ENCODE measurements at places on chromosomes 12 and 14. TPM values are rescaled to one million over a fixed set of nuclear protein-coding genes. Genes with fewer than 3 reads are reported as not detected.

GRCh38 chr14:71183876-71184689 is 276.8 kb downstream of the PCNX1 start:
- DNase-seq, result no peak

Gene LRFN5
- 1.3 TPM for total RNA-seq

DNA sequence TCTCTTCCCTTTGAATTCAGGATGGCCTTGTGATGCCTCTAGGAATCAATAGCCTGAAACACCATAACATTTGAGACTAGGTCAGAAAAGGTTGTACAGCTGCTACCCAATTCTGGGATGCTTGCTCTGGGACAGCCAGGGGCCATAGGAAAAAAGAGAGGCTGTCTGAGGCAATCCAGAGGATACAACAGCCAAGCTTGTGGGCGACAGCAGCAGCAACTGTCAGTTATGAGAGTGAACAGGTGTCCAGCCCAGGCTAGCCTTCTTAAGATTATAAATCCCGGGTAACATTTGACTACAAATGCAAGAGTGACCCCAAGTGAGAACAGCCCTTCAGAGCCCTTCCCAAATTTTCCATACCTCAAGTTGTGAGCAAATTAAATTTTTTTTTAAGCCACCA is 11.1 kb downstream of the DCN start:
- no peak for DNase-seq

GRCh38 chr14:74592476-74593201 is 19.4 kb downstream of the LTBP2 start:
- DNase-seq, result no peak

Gene KRT2
- not detected for total RNA-seq

DNA sequence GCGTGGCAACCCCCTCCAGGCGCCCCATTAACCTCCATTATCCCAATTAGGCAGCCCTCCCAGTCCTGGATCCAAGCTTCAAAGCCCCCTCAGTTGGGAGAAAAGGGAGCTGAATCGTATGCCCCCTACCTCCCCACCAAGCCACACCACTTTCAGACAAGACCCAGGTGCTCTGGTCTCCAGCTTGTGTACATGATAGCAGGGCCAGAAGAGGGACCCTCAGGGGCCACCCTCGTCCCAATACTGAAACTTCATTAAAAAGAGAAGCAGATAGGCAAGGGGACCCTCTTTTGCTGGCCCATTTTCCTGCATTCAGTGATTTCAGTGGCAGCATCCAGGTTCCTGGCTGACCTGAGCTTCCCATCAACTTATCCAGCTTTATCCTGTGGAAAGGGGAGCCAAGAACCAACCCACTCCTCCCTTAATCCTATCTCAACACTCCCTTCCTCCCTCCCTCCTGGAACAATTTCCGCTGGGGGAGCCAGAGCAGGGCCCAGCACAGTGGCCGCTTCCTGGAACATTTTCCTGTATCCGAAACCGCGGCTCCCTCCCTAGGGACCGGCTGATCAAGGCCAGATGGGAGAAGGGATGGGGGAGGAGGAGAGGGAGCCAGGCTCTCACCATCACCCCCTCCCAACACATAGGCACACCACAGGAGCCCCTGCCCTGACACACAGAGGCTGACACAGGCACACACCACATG is 9.5 kb upstream of the SP7 start:
- DNase-seq, result no peak

DNA sequence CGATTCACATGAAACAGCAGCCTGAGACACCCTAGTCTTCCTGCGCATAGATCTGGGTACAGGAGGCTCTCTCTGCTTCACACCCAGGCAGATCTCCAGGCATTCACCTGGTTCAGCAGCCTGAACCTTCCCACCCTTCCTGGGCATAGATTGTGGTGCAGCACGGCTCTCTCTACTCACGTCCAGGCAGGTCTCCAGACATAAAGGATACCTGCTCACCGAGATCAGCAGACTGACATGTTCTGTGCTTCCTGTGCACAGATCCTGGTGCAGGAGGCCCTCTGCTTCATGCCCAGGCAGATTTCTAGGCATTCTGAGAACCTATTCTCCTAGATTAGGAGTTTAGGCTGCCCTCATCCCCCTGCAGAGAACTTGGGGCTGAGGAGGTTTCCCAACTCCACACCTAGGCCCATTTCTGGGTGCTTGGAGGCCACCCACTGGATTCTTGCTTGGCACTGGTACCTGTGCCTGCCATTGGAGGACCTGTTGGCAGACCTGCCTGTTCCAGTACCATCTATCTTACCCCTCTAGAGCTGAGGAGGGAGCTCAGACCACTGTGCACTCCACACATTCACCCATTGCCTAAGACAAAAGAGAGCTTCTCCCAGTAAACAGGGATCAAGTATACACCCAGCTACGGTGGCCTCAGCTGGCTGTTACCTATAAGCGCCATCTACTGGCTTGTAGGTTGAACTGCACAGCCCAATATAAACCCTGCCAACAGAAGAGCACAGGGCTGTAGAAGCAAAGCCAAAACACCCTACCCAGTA is 28.0 kb upstream of the GARIN6 start:
- DNase-seq, result no peak

GRCh38 chr12:71947645-71948105 is 9.0 kb downstream of the TPH2 start:
- DNase-seq, result peak; percentile 16

DNA sequence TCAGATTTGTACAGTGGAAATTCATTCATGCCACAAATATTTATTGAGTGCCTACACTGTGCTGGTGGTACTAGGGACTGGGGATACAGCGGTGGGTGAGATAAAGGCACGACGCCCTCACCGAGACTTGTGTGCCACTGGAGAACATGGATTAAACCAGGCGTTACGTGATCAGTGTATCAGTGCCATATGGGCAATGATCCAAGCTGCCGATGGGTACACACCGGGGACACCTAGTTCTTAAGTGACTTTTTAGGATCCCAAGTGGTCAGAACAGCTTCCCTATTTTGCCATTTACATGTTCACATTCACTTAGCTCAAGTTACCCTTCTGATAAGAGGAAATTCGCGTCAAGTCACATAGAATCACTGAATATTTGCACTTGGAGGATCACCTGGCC is 236.7 kb downstream of the CACNA1C start:
- no peak for DNase-seq

Gene OR6C4
- total RNA-seq, result not detected

Gene LHX5
- total RNA-seq, result 1.8 TPM

- no peak for DNase-seq
Observed at GRCh38 chr12:114447274-114447716, 41.4 kb upstream of the TBX5 start.

Gene LALBA
- total RNA-seq, result not detected

DNA sequence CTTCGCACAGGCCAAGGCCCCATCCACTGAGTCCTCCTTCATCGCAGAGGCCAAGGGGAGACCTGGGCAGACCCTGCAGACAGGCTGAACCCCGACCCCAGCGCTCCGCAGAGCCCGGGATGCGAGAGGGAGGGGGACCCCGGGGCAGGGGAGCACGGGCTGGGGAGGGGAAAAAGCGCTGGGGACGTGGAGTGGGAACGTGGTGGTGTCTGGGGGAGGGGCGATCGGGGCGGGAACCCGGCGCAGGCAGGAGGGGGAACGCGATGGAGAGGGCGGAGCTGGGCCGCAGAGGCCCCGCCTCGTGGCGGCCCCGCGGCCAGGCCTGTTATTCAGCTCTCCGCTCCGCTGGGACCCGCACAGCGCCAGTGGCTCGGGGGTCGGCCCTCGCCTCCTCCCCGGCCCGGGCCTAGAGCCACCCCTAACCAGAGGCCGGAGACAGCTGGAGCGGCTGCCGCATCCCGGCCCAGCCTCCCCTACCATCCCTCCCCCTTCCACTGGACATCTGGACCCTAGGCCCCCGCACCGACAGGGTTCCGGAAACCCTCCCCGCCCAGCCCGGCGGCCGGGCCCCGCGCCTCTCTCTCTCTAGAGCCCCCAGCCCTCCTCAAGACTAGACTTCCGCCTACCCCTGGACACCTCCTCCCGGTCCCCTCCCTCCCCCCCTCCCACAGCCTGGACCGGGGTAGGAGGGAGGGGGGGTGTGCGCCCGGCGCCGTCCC is at the start of gene ARHGEF25:
ARHGEF25 (plus strand) TSS at position 328 of the 719 bp plus-strand sequence. CDS start 460 bp downstream, outside the sequence.
- DNase-seq, result peak; percentile 70

GRCh38 chr14:57847706-57848105 is 18.2 kb downstream of the SLC35F4 start:
- DNase-seq, result no peak

- no peak for DNase-seq
Observed at GRCh38 chr14:65502676-65503124, 90.2 kb downstream of the FUT8 start.

GRCh38 chr12:119006746-119007145 is 25.4 kb downstream of the SRRM4 start:
- DNase-seq, result peak; percentile 45

Gene SMCO2
- total RNA-seq, result not detected

DNA sequence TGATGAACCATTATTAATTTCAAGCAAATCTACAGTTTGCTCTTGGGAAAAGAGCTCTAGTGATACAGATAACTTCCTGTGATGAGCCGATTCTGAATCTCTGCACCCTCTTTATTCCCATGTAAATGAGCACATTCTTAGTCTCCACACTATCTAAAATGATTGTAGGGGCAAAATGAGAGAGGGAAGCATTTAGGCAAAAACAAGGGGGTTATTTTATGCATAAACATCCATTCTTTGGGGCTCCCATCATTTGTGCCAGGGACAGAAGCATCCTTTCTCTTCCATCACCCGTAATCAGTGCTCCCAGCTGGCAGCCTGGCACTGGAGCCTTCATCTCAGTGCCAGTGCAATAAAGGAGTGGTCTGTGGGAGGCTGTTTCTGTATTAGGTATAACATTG is 1.7 kb upstream of the GPD1 start:
- no peak for DNase-seq

Gene TSHR
- not detected for total RNA-seq

- no peak for DNase-seq
Observed at GRCh38 chr12:123065676-123066383, 85.1 kb downstream of the PITPNM2 start.

GRCh38 chr12:106897082-106897481 is 58.6 kb upstream of the TMEM263 start:
- no peak for DNase-seq

DNA sequence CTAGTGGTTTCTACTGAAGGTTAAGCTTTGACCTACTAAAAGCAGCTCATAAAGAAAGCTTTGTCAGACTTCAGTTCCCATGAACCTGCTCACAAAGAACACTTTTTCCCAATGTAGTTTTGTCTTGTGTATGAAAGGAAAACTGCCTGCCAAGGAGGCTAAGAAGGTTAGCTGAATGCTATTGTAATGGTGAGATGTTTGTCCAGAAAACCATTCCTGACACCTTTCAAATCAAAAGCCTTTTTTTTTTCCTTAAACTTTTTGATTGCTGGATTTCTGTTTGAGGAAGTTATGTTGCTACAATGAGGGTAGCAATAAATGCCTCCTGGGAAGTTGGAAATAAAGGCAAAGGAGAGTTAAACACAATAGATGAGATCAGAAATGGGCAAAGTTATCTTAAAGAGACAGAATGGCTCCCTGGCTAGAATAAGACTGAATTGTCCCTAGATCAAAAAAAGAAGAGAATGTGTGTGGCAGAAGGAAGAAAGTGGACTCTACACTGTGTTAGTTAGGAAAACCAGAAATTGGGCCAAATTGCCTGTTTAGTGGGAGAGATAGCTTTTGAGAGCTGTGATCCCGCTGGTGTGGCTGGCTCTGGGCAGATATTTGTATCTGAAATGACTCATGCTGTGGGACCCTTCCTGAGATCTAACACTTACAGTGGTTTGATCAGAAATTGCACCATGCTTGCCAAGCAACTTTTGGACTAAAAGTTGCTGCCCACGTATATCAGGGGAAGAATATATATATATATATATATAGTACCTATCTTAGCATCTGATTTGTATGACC is 27.5 kb downstream of the TECPR2 start:
- DNase-seq, result no peak

DNA sequence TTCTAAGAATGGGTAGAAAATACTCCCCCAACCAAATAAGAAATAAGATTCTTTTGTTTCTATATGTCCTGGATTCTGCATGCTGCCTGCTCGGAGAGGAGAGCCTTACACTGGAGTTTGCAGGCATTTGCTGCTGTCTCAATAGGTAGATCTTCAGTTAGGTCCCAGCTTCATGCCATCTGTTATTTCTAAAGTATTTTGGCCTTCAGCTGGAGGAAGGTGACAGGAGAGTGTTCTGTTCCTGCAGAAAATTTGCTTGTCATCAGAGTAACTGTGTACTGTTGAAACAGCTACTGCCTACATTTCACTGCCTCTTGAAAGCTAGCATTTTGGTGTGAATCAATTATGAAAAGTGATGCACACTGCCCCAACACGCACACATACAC is 966.9 kb downstream of the NRXN3 start:
- DNase-seq, result no peak

- no peak for DNase-seq
Observed at GRCh38 chr12:16154990-16155389, 122.5 kb downstream of the SLC15A5 start.

Gene SLC25A47
- total RNA-seq, result not detected

DNA sequence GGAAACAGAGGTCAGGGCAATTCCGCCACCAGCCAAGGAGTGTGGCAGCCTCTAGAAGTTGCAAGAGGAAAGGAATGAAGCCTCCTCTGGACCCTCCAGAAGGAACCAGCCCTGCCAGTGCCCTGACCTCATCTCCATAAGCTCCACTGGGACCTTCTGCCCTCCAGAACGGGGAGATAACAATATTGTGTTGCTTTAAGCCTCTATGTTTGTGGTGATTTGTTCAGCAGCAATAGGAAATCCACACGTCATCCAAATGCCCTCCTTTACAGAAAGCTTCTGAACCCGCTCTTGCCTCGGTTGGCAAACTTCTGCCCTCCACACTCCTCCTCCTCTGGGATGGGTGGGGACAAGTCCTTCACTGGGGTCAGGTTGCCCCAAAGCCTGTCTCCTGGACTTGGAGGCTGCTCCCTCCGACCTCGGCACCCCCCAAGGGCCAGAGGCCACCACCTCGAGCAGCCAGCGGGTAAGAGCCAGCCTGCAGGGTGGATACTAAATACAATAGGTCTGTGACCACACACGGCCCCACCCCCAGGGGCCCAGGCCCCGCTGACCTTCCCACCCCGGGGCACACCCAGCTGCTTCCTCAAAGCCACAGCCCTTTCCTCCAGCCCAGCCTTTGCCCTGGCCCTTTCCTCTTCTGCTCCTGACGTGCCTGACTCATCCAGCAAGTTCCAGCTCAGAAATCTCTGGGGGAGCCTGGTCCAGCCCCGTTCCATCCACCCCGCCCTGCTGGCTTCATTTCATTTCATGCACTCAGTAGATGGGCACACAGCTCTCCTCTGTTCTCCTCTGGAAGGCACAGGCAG is 58.7 kb upstream of the NCOR2 start:
- peak; percentile 59 for DNase-seq

Gene DACT1
- total RNA-seq, result 5.2 TPM
